ENCODE measurements at places on chromosomes 3 and 15. TPM values are rescaled to one million over a fixed set of nuclear protein-coding genes. Genes with fewer than 3 reads are reported as not detected.

CFAP100 gene
- 21.5 TPM for total RNA-seq

SNURF gene
- 21.3 TPM for total RNA-seq

DNA sequence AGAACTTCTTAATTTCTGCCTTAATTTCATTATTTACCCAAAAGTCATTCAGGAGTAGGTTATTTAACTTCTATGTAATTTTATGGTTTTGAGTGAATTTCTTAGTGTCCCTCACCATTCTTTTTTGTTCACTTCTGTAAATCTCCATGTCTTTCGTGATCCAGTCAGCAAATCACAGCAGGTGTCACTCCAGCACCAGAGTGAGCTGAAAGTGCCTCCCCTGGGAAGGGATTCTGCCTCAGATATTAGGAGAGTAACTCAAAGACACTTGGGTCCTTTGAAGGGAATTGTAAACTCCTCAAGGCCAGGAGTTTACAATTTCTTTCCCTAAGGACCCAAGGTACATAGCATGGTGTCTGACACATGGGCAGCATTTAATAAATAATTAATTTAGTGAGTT lies 207.6 kb upstream of the AZI2 start:
- DNase-seq = no peak

GRCh38 chr3:171277456-171278298 lies 182.5 kb downstream of the TNIK start:
- DNase-seq = no peak

IL17RC gene
- 27.2 TPM for total RNA-seq

NR2E3 gene
- not detected for total RNA-seq

DNA sequence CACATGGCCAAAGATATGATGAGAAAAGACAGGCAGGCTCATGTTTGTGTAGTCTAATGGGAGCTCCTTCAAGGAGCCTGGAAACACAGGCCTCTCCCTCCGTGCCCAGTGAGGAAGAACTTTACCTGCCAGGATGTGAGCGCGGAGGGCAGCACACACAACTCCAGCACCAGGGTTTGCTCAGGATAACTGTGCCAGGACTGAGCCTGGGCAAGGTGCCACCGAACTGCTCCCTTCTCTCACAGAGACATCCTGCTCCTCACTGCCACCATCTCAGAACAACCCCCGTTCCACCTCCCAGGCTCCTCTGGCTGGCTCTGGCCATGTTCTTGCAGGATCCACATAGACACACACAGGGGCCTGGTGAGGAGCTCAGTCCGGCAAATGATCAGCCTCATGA lies 87.4 kb downstream of the NUP210 start:
- DNase-seq = no peak

DNA sequence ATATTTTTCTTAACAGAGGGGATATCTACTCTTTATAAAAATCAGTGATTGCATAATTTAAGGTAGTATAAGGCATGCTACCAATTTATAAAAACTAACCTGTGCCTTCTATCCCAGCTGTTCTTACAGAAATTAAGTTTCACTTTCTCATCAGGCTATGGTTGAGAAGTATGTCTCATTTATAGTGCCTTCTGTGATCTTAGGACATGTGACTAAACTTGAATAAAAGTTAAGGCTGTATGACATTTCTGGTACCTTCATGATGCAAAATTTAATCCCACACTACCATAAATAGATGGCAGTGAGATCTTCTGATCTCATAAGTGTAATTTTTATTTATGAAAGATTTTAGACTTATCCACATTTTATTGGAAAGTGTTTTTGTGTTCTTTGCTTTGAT lies 12.6 kb downstream of the TIPARP start:
- DNase-seq = no peak

PROS1 gene
- total RNA-seq = 49.5 TPM

GRCh38 chr3:167936019-167936418 lies 159.7 kb downstream of the GOLIM4 start:
- no peak for DNase-seq

THBS1 gene
- total RNA-seq = 226 TPM

DNA sequence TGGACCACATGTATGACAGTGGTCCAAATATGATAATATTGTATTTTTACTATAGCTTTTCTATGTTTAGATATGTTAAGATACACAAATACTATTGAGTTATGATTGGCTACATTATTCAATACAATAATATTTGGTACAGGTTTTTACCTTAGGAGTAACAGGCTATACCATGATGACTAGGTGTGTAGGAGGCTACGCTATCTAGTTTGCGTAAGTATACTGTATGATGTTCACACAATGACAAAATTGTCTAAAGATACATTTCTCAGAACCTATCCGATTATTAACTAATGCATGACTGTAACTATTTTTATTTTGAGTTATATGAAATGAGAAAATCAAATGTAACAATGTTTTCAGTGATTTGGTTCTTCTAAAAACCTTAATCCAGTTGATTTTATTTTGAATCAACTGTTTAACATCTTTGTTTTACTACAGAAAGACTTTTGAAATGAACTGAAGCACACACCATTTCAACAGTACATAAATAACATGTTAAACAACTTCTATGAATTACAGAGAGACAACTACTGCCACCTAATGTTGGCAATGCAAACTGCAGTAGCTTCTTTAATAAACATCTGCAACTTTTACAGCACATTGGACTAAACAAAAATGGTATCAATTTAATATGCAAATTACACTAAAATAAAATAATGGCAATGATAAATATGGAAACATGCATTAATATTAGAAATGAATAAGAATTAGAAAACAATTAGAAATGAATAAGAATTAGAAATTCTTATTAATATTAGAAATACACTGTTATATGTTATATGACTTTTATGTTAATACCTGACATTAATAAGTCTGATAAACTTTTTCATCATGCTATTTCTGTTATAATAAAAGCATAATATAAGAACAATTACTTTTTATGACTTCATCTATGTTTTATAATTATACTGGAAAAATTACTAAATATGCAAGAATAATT lies 255.7 kb downstream of the MBNL1 start:
- DNase-seq = no peak

TNFAIP8L3 gene
- total RNA-seq = 10.4 TPM

GRCh38 chr3:70970171-70970570 lies 613.4 kb downstream of the FOXP1 start:
- DNase-seq = no peak

GRCh38 chr15:56672721-56673120 lies 60.6 kb downstream of the ZNF280D start:
- no peak for DNase-seq

- no peak for DNase-seq
Measured at GRCh38 chr3:120147072-120147871, 53.0 kb upstream of the GSK3B start.

- DNase-seq = no peak
Measured at GRCh38 chr3:59153648-59154047, 103.8 kb upstream of the CFAP20DC start.

SERINC4 gene
- not detected for total RNA-seq

GRCh38 chr3:18061737-18062656 lies 319.6 kb upstream of the TBC1D5 start:
- DNase-seq = no peak

LCTL gene
- not detected for total RNA-seq

DAPK2 gene
- total RNA-seq = 56.8 TPM

MYZAP gene
- 41.3 TPM for total RNA-seq

NPAP1 gene
- total RNA-seq = 0.12 TPM
